ENCODE measurements at places on chromosomes 12 and 14.

- DNase-seq: no peak
Measured at GRCh38 chr14:54489318-54489683, 521 bp upstream of the GMFB start.

DNA sequence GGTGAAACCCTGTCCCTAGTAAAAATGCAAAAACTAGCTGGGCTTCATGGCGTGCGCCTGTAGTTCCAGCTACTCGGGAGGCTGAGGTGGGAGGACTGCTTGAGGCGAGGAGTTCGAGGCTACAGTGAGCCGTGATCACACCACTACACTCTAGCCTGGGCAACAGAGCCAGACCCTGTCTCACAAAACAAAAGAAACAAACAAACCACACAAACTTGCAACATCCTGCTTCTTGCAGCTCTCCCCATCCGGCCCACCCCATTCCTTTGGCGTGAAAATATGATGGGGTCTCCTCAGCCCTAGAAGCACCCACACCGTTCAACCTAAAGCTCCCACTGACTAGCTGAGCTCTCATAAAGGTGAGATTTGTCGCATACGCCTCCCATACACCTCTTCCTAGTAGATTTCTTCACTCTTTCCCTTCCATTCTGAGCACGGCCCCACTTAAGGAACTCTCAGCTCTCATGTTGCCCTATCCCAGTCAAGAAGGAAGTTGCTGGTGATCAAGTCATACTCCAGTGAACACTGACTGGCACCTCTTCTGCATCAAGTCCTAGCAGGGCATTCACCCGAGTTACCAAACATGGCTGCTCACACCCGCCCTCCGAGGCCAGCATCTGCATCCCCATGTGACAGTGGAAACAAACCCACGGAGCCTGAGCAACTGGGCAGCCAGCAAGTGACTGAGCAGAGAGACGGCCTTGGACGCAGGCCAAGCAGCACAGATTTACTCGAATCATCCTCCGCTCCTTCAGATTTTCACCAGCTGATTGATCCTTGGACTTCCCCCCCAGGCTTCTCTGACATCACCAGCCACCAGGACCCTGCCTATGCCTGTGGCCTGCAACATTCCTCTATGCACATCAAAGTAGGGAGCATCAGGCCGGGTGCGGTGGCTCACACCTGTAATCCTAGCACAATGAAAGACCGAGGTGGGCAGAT lies 18.9 kb upstream of the CD27 start:
- no peak for DNase-seq

GRCh38 chr14:69378274-69378673 lies 19.8 kb downstream of the ERH start:
- no peak for DNase-seq

- no peak for DNase-seq
Measured at GRCh38 chr12:93580682-93581081, 8.2 kb downstream of the SOCS2 start.

- no peak for DNase-seq
Measured at GRCh38 chr12:22481547-22482104, 62.7 kb downstream of the C2CD5 start.

DNA sequence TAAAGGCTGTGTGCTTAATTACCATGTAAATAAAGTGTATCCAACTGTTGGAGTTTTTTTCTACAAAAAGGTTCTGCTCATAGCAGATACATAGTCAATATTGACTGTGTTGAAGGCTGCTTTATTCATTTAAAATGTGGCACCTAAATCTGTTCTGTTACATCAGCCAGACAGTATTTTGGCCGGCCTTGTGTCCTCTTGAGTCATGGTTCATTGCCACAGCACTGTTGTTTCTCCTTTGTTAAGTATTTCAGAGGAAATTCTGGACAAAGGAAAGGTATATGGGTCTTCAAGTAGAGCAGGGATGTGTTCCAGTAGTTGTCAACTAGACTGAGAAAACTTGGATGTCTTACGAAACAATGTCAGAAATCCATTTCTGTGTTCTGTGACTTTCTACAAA lies 95.5 kb downstream of the SLC38A6 start:
- DNase-seq: no peak

GRCh38 chr12:117013726-117014125 lies 85.5 kb downstream of the TESC start:
- DNase-seq: no peak

- no peak for DNase-seq
Measured at GRCh38 chr12:27754795-27755194, 25.2 kb upstream of the KLHL42 start.

DNA sequence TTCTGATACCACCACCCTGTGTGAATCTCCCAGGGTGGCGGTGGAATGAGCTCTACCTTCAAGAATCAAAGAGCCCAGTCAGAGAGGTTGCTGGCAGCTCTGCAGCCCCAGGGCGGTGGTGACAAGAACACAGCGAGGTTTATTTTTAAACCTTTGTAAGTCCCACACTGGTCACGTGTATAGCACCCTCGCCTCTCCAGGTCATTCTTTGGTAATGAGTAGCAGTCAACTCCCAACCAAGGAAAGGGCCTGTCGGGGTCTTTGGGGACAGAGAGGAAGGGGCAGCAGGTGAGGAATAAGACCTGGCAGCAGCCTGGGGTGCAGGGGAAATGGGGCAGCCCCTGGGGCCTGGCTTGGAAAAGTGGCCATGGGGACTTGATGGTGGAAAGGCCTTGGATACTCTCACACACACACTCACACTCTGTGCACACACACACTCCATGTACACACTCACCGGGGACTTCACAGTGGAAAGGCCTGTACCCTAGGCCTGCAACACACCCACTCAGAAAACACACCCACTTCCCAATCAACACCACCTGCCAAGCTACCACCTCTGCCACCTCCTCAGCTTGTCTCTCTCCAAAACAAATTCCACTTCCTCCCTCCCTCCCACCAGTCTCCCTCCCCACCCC lies 178.6 kb downstream of the DPF3 start:
- DNase-seq: no peak

GRCh38 chr14:96126783-96127271 lies 77.8 kb upstream of the BDKRB2 start:
- no peak for DNase-seq

GRCh38 chr14:34693228-34693939 lies 21.0 kb downstream of the CFL2 start:
- no peak for DNase-seq

DNA sequence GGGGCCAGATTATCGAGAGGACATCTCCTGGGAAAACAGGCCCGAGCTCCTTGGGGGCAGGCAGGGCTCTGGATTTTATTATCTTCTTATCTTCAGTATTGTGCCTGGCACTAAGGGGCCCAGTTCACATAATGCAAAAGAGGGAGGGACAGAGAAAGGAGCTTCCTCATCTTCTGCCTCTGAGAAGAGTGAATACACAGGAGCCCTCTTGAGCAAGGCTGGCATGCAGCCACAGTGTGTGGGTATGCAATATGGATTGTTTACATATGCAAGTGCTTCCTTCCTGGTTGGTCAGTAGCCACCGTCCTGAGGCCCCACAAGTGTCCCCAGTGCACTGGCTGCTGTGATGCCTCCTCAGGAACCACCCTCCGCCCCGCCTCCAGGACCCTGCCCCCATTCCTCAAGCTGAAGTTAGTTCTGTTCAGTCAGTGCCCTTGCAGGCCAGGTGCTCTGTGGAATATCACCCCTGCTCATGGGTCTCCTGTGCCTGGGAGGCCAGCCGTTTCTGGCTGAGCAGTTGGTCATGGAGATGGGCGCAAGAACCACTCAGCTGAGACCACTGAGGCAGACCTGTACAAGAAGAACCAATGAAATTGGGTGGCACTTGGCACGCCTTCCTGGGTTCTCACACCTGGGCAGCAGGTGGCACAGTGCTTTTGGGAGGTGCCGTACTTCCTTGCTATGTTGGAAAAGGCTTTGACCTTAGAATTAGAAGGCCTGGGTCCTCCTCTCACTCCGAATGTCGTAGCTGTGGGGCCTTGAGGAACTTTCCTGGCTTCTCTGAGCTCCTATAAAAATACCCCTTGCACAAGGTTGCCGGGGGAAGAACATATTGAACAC lies 35.1 kb upstream of the ACTN1 start:
- no peak for DNase-seq

DNA sequence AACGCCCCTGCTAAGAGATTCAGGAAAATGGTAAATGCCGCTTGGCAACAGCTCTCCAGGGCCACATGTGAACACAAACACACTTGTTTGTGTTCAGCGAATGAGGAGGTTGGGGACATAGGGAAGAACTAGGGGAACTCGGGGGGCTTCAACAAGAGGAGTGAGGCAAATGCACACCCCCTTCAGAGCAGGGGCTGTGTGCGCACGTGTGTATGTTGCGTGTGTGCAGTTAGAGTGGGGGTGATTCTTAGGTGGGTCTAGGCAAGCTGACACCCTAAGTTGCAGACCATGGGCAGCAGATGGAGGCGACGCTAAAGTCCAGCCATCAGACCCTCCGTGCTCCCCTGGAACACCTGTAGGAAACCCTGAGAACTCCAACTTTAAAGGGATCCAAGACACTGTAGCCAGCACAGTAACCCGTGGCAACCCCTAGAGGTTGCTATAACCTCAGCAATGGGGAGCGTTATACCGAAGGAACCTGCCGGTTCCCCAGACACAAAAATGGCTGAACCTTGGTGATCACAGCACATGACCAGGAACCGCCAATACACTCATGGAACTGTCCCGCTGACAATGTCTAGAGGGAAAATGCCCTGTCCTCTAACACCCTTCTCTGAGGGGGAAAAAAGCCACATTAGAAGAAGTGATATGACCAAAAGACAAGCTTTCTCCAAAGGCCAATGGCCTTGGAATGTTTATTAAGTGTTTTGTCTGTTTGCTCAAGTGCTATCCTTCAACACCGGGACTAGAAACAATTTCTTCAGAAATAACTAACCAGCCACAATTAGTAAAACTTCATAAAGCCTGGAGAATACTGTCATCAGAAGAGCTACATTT lies 86.5 kb upstream of the CEP83 start:
- peak; percentile 46 for DNase-seq

DNA sequence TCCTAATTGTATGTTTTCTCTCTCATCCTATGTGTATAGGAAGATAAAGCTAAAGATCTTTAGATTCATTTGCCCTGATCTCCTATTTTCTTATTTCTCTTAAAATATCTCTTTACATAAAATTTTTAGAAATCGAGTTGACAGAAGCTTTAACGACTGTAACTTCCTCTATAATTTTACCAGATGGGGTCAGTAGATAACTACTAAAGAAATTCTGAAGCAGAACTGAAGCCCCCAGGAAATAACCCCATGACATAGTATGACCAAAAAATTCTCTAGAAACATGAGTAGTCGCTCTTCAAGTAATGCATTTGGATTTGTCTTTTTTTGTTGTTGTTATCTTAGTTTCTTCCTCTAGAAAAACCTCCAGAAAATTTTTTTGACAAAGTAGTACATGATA lies 288.0 kb downstream of the ERC1 start:
- no peak for DNase-seq

DNA sequence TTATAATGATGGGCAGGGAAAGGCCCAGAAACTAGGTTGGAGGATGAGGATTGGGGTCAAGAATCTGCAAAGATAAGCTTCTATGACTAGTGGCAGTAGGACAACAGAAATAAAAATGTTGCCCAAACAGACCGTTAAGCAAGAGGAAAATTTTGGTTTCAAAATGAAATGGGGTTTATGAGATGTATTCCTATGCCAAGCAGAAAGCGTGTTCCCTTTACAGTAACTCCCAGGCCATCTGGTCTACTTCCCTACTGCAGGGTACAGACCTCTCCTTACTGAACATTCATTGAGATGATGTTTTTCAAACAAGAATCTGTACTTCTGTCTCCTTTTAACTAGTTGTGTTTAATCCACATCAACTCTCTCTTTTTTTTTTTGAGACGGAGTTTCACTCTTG lies 20.4 kb upstream of the TMEM229B start:
- no peak for DNase-seq

DNA sequence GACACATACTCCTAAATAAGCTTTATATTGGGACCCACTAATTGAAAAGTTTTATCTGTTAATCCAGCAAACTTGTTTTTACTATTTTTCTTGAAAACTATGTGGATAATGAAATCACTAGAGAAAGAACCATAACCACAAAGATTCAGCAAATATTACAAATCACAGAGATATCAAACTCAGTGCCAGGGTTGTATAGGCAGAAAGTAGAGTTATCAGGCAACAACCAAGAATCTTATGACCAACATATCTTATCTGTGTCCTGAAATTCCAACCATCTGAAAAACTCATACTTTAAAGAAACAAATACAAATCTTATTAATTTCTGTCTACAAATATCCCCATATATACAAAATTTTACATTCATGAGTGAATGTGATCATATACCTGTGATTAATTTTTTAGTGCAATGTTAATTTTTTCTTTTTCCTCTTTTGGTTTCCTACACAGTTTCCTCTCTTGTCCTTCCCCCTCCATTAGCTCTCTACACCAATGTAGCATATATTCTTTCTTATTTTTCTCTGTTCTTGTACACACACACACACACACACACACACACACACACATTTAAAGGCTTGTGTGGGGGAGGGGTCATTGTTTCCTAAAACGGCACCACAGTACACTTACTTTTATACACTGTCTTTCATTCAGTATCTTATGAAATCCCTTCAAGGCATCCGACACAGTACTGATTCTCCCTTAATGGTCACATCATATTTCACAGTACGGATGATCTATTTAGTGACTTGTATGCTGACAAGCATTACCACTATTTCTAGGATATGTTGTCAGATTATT lies 18.6 kb downstream of the AMN1 start:
- no peak for DNase-seq

GRCh38 chr12:92224685-92225331 lies 79.2 kb upstream of the BTG1 start:
- no peak for DNase-seq

GRCh38 chr14:20792556-20792955 lies 10.1 kb downstream of the RNASE1 start:
- no peak for DNase-seq

DNA sequence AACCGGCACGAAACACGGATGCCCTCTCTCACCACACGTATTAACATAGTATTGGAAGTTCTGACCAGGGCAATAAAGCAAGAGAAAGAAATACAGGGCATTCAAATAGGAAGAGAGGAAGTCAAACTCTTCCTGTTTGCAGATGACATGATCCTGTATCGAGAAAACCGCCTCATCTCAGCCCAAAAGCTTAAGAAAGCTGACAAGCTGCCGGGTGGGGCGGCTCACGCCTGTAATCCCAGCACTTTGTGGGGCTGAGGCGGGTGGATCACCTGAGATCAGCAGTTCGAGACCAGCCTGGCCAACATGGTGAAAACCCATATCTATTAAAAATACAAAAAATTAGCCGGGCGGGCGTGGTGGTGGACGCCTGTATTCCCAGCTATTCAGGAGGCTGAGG lies 17.7 kb downstream of the OR6S1 start:
- no peak for DNase-seq

DNA sequence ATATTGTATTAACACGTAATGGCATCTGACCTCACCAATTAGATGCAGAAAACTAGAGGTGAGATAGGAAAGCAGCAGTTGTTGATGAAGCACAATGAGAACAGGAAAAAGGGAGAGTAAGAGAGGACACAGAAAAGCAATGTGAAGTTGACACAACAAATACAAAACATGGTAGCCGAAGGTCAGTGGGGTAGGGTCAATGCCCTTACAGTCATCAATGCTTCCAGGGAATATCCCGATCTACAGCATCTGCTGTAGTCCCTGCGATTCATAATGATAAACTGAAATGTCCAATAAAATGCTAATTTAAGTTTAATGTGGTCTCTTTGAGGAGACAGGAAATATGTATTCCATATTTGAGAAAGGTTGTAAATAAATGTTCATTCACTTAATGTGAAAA lies 2.9 kb upstream of the COL2A1 start:
- DNase-seq: no peak

GRCh38 chr14:99548255-99548654 lies 55.8 kb downstream of the CCDC85C start:
- no peak for DNase-seq

All from H54 (cell line).